ENCODE measurements at places on chromosomes 1 and 21.

- no peak for DNase-seq
Observed at GRCh38 chr1:226524547-226524946, 24.0 kb upstream of the STUM start.

- no peak for DNase-seq
Observed at GRCh38 chr1:208088319-208088718, 155.9 kb downstream of the PLXNA2 start.

- no peak for DNase-seq
Observed at GRCh38 chr21:46179708-46180078, 4.6 kb downstream of the SPATC1L start.

DNA sequence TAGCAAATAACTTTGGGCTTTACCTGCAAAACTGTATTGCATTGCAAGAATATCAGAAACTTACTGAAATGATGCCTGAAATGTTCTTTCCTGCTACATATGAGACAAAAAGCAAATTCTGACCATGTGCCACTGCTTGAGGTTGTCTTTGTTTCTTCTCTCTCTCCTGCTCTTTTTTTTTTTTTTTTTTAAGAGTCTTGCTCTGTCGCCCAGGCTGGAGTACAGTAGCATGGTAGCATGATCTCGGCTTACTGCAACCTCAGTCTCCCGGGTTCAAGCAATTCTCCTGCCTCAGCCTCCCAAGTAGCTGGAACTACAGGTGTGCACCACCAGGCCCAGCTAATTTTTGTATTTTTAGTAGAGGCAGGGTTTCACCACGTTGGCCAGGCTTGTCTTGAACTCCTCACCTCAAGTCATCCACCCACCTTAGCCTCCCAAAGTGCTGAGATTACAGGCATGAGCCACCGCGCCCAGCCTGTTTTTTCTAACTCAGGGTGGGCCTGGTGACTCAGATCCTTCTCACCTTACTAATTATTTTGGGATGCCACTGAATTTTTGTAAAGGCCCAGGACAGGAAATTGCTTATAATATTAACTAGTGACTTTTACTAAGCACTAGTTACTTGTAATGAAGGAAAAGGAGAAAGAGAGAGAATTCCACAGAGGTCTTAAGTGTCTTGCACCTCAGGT lies 35.9 kb downstream of the DNASE2B start:
- DNase-seq, result peak; percentile 2

DNA sequence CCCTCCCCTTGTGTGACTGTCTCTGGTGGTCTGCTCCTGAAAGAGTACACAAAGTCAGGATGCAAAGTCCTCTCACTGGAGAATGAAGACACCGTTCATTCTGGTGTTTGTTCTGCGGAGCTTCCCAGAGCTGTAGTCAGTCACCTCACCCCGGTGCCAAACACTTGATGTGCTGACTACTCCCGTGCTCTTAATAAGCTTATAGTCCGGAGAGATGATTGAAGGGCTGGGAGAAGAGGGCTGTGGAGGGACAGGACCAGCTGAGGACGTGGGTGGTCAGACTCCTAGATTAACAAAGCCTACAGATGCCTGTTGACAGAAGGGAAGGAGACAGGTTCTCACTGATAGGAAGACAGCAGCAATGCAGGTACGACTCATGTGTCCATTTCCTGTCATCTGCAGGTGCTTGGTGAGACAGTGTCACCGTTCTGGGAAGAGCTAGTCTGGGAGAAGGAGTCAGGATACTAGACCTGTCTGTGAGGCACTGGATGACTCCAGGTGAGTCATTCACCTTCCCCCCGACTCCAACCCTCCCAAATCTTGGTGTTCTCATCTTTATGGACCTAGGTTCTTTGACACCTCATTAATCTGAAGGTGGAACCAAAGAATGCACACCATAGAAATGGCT lies 40.4 kb upstream of the LRRN2 start:
- no peak for DNase-seq

GRCh38 chr1:203985044-203985443 lies 87.9 kb upstream of the SOX13 start:
- DNase-seq, result no peak

Data from stimulated activated CD4-positive, alpha-beta T cell treated with anti-CD3 and anti-CD28 coated beads, Interleukin-1b, Interleukin-23, amount 100 ng/mL, for 48 hours (primary cell).